ENCODE measurements at places on chromosomes 5 and 9.

DNA sequence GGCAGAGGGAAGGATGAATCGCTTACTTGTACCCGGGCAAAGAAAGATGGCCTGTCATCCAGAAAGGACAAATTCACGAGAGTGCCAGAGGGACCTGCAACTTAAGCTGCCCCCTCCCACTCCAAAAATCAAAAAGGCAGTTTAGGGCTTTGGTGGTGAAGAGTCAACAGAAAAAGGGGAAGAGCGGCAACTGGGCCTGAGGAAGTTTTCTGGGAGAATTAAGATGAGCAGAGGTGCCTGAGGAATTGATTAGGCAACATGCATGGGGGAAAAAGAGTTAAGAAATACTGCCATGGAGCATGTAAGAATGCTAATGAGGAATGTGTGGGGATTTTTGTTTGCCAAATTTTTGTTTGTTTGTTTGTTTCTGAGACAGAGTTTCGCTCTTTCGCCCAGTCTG lies 1.8 kb upstream of the ACTL7B start:
- no peaks in the 10 kb centered on the region for H3K36me3 ChIP-seq
- no peaks in the 10 kb centered on the region for H3K27me3 ChIP-seq
- no peak overlapping the region for H3K27ac ChIP-seq

DNA sequence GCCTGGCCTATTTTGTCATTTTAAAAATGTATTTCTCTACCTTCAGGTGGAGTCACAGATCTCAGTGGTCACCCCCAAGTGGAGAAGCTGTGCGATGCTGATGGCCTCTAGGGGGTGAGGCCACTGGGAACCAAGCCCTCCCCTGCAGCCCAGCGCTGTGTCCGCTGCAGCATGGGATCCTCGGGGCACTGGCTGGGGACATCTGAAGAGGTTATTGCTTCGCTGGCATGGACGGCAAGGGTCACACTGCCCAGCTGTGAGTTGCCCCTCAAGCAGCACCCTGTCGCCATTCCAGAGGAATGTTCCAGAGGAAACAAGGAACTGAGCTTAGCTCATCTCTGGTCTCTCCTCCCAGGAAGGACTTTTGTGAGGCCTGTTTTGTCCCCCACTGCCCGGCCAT lies 119.6 kb upstream of the S1PR3 start:
- DNase-seq = no peak
- H3K27ac ChIP-seq = no peak overlapping the region
- peaks cover 17% of the 10 kb centered on the region for H3K27me3 ChIP-seq
- peaks cover 3% of the 10 kb centered on the region for H3K4me1 ChIP-seq
- no peaks in the 10 kb centered on the region for H3K36me3 ChIP-seq

- no peak overlapping the region for H3K4me3 ChIP-seq
- H3K36me3 ChIP-seq = no peaks in the 10 kb centered on the region
- H3K27me3 ChIP-seq = no peaks in the 10 kb centered on the region
- no peaks in the 10 kb centered on the region for H3K4me1 ChIP-seq
- DNase-seq = no peak
- H3K27ac ChIP-seq = no peak overlapping the region
These were observed 164.1 kb downstream of the PRR16 start for GRCh38 chr5:120628156-120628555.

DNA sequence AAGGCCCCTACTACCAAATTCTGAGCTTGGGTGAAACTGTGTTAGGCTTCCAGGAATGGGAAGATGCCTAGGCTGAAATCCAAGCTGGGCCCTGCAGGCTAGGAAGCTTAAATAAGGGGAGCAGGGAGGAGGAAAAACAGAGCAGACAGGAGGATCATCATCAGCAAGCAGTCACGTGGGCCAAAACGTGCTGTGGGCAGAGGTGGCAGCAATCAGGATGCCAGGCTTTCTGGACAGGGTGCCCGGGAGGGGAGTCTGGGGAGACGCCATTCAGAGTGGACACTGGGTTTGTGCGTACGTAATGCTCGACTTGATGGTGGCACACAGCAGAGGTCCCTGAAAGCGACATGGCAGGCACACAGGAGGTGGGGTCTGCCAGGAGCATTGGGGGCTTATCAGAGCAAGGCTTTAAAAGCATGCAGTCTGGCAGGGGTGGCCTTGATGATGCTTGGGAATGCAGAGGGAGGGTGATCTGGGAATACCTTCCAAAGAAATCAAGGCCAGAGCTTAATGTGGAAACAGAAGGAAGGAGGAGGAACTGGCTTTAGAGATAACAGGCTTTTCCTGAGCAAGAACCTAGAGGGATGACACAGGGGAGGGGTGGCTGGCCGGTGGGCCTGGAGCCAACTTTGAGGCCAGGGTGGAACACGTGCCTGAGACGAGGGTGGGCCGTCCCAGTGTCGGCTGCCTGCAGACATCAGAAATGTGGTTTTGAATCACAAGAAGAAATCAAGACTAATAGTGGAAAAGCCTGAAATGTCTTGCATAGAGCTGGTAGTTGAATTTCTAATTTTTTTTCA lies 212.5 kb downstream of the GADD45G start:
- H3K27ac ChIP-seq = no peak overlapping the region
- no peak for DNase-seq
- no peaks in the 10 kb centered on the region for H3K36me3 ChIP-seq
- peaks cover 16% of the 10 kb centered on the region for H3K4me1 ChIP-seq

DNA sequence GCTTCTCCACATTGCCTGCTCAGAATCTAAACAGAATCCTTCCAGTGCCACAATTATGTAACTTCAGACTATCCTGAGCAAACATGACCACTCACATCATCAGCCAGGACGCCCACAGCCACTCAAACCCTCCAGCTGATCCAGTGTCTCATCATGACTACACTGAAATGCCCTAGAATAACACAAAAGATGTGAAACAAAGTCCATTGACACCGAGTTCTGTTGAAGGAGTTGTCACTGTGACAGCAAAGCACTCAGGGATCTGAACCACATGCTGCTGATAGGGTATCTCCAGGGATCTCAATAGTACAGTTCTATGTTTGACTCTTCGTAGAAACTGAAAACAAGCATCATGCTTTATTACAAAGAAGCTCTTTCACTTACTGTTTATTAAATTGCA lies 150.2 kb downstream of the GABBR2 start:
- no peak for DNase-seq
- peaks cover 9% of the 10 kb centered on the region for H3K27me3 ChIP-seq
- H3K36me3 ChIP-seq = no peaks in the 10 kb centered on the region
- H3K27ac ChIP-seq = no peak overlapping the region

GRCh38 chr5:151019331-151019730 lies 1.1 kb upstream of the GPX3 start:
- H3K27ac ChIP-seq = no peak overlapping the region
- no peaks in the 10 kb centered on the region for H3K36me3 ChIP-seq

DNA sequence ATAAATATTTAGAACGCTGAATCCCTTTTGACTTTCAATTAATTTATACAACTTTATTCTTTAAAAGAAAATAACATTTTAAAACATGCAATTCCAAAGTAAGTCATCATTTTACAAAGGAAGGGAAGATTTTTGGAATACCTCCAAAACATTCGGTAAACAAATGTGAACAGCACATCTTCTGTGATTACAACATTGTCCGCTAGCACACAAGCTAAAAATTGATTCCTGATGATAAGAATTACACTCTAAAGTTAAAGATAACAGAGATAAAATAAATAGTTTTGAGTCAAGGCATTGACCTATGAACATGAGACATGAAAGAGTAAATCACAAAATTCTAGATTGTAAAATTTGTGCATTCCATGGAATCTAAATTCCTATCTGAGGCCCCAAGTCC lies 56.2 kb upstream of the TRAF1 start:
- H3K4me3 ChIP-seq = no peak overlapping the region
- H3K27me3 ChIP-seq = no peaks in the 10 kb centered on the region
- H3K27ac ChIP-seq = no peak overlapping the region
- no peak for DNase-seq
